ENCODE measurements at places on chromosomes 7 and 10.

DNA sequence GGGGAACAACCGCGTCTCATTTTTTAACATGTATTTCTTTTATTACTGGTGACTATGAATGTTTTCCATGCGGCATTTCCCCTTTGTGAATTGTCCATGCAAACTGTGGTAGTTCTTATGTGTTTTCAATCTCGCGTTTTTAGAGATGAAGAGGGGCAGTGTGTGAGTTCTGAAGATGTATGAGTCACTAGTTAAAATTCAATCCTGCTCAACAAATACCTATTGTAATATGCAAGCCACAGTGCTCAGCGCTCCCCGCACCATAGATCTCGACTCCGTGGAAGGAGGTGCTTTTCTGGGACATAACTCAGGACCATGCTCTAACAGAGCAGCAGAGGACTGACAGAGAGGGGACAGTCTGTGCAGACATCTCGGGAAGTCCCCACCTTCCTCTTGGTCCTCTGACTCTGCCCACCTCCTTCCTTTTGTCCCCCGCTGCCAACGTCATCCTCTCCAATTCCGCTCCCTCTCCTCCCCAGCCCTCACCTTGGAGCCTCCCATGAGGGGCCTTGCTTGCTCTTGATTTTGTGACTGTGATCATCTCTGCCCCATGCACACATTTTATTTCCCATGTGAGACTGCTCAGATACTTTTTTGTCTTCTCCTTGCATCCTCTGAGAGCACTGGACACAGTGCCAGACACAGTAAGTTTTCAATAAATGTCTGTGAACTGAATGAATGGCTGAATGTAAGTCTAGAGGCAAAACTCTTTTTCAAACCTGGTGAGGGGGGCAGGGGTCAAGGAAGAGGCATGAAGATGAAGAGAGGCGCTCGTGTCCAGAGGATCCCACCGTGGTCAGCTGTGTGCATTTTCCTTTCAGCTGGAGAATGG is 42.7 kb upstream of the PLEKHA1 start:
- no peak for DNase-seq

- no peak for DNase-seq
Observed at GRCh38 chr10:1309617-1310270, 253.6 kb downstream of the WDR37 start.

DNA sequence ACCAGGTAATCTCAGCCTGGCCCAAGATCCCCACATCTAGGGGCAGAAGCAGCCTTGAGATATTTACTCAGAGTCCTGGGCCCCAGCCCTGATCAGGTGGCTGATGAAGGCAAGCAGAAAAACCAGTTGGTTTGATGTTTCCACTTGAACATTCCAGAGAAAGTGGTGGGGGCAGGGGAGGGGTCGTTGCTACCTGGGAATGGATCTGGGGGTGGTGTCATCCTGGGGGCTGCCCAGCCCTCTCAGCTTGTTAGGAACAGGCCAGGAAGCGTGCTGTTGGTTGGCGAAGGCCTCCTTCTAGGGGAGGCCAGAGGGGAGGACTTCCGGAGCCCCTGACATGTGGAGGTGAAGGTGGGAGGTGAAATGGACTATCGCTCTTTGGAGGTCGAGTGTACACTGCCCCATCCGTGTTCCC is 3.7 kb upstream of the ABHD11 start:
- DNase-seq: peak; percentile 71

DNA sequence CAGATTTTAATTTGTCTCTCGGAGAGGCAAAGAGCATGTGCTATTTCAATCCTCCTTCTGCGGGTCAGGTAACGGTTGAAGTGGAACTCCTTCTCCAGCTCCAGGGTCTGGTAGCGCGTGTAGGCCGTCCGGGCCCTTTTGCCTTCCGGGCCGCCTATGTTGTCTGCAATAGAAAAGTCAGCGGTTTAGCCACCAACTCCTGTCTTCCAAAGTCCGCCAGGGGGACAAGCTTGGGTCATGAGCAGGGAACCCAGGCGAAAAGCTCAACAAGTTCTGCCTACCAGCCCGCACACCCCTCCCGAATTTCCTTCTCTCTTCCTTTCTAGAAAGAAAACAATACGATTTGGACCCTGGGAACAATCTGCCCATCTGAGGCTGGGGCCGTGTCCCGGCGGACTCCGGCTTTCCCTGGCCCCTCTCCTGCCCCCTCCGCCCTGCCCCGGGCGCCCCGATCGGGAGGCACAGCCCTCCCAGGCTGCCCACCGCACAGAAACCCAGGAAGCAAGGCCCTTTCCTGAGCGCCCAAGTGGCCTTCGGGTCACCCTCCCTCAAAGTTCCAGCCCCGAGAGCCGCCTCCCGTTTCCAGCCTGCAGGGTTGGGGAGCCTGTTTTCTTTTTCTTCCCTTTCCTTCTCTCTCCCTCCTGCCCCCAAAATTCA is 1.4 kb downstream of the HOXA5 start:
- DNase-seq: no peak

GRCh38 chr10:19958787-19959186 is 142.6 kb downstream of the PLXDC2 start:
- DNase-seq: no peak

DNA sequence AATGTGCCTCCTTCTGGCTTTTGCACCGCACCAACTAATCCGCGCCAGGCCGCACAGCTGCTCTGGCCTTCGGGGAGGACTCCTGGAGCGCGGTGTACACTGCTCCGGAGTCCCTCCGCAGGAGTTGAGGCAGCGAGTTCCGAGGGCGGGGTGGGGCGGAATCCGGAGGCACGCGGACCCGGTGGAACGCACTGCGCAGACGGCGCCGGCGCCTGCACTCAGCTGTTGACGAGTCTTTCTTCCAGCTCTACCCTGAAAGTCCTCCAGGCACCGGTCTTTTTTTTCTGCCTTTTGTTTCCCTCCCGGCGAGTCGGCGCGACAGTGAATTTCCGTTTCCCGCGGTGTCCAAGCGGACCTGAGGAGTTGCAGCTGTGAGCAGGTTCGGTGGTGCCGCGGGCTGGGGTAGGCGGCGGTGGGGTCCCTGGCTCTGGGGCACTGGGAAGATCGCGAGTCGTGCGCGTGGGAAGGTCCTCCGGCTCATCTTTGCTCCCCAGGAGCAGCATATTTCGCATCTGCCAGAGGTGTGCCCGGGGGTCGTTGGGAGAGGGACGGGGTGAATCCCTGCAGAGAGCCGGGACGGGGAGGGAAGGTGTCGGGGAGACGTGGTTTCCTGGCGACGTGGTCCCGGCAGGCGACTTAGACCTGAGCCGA is 44.1 kb downstream of the SFTPD start:
- peak; percentile 33 for DNase-seq

- no peak for DNase-seq
Observed at GRCh38 chr7:13727279-13727678, 262.2 kb downstream of the ETV1 start.

GRCh38 chr10:133438711-133439273 is 14.4 kb upstream of the SPRN start:
- no peak for DNase-seq

- no peak for DNase-seq
Observed at GRCh38 chr7:22378199-22378980, 21.4 kb upstream of the RAPGEF5 start.

DNA sequence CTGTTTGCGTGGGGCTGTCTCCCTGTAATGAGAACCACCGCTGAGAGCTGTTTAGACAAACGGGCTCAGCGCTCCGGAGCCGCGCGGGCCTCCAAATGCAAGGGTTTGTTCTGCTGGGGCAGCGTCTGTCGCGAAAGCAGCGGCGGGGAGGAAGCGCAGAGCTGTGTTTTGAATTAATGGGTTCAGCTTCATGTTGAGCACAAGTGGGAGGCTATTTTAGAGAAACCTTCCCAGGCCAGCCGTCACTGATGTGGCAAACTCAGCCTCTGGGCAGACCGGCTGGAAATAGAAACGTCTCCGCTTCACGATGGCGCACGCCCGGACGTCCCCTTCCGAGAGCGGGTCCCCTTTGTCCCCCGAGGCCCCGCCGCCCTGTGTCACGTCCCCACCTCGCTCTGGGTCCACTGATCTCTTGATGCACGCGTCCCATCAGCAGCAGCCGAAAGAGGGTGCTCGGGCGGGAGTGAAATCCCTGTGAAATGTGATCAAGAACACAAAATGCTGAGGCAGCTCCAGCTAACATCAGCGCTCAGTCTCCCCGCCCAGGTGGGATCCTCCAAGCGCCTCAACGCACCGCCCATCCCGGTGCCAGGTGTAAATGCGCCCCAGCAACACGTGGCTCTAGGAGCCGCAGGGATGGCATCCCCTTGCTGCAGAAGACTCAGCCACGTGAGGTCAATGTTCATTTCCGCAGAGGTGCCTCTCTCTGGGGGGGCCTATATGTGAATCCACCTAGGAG is 44.9 kb downstream of the BAMBI start:
- peak; percentile 80 for DNase-seq

DNA sequence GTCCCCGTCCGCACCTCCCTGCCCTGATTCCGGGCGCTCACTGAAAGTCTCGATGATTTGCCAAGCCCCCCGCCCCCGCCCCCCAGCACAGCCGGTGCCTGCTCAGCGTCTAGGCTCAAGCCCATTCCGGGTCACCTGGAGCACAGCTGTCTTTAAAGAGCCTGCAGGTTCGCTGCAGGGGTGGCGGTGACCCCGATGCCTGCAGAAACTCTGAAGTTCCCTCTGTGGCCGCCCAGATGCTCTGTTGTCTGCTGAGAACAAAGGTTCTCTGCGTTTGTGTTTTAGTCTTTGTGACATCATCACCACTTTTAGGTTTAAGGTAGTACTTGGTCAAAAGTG is 780 bp downstream of the VENTX start:
- DNase-seq: no peak

DNA sequence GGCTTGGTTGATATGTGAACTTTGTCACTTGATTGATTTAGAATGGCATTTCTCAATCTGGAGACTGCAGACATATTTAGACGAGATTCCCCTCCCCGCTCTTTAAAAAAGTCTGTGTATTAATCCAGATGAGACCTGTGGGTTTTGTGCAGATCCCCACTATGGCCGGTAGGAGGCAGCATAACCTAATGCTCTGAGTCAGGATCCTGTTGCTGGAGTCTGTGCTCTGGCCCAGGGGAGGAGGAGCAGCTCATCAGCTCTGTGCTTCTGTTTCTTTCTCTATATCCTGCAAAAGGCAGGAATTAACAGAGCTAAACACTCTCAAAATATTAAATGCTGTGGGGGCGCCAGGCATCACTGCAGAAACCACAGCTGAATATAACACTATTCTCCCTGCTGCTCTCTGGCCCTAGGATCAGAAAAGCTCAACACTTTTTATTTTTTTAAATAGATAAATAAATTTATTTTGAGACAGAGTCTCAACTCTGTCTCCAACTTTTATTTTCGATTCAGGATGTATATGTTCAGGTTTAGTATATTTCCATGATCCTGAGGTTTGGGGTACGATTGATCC is 23.9 kb upstream of the SEPHS1 start:
- peak; percentile 75 for DNase-seq

- DNase-seq: no peak
Observed at GRCh38 chr7:435630-436366, 83.8 kb downstream of the PDGFA start.

DNA sequence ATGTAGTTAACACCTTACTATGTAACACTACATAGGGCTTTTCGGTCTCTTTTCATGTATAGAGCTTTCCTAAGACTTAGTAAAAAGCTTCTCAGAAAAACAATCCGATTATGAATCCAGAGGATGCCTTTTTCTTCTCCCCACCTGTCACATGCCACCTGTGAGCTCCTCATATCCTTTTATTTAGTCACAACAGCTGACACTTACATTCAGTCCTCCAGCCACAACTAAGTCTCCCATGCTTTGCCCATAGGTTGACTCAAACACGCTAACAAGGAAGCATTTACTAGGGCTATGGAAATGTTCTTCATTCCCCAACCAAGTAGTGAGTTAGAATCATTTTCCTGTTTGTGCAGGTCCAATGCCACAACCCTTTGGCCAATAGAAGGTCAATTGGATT is 7.9 kb downstream of the ENO4 start:
- no peak for DNase-seq

DNA sequence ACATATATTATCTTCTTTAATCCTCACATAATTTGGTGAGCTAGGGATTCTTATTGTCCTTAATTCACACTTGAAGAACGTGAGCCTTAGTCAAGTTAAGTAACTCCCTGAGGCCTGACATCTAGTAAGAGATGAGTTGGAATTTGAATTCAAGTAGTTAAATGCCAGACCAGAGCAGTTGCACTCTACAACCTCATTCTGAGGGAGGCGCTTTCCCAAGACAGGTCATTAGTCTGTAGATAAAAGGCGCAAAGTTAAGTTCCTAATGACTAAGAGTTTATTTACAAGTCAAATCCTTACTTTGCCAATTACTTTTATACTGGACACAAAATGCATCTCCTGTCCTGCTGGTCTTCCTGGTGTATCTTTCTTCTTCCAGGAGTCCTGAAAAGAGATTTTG is 3.6 kb upstream of the EXOC6 start:
- no peak for DNase-seq

DNA sequence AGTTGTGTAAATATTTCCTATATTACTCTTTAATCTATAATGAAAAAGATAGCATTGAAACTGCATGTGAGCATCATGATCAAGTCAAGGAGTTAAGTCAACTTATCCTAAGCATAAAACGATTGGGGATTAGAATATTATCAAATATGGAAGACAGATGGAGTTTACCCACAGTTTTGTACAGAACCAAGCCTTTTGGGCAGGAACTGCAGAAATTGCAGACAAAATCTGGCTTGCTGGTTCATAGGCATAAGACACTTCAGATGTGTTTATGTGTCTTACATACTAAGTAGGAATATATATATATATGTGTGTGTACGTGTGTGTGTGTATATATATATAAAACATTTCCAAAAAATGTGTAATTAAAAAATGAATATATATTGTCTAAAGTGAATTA is 375.4 kb upstream of the TPK1 start:
- no peak for DNase-seq

- no peak for DNase-seq
Observed at GRCh38 chr7:66739953-66740301, 606 bp upstream of the RABGEF1 start.

DNA sequence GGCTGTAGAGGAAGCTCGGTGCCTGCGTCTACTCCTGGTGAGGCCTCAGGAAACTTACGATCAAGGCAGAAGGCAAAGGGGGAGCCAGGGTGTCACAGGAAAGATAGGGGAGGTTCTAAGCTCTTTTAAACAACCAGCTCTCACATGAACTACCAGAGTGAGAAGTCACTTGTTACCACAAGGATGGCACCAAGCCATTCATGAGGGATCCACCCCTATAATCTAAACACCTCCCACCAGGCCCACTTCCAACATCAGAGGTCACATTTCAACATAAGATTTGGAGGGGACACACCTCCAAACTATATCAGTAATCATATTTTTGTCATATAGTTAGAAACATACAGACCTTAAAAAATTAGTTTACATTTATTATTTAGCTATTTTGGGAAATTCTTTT is 9.4 kb downstream of the NOC3L start:
- DNase-seq: no peak
